ENCODE measurements at places on chromosomes 7 and 10.

GRCh38 chr7:20064974-20065862, 152.0 kb downstream of the MACC1 start:
- DNase-seq: no peak

DNA sequence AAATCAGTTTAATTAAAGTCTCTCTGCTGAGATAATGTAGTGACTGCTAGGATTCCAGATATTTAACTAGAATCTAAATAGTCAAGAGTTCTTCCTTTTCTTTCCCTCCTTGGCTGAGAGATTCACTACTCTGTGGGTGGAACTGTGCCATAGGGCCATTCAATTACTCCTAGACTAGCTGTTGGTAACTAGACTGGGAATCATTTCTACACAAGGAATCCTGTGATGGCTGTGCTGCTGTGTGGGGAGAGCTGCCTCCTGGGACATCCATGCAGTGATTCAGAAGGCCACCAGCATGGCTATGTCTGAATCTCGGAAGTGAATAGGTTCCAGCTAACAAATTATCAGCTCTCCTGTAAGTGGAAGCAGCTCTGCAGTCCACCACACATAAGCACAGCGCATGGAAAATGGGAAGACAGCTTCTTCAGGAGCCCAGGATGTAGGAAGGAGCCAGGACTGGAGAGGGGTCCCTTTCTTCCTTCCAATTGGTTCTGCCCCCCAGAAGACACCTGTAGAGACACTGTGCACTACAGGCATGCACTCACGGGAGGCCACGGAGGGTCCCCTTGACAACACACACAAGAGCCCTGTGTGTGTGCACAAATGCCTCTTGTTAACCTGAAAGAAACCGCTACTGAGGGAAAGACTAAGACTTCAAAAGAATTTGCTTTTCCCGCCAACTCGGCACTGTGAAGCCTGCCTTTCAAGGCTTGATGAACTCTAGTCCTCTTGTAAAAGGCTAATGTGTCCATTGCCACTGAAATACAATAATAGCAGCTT, 66.5 kb downstream of the SCRN1 start:
- DNase-seq: no peak

DNA sequence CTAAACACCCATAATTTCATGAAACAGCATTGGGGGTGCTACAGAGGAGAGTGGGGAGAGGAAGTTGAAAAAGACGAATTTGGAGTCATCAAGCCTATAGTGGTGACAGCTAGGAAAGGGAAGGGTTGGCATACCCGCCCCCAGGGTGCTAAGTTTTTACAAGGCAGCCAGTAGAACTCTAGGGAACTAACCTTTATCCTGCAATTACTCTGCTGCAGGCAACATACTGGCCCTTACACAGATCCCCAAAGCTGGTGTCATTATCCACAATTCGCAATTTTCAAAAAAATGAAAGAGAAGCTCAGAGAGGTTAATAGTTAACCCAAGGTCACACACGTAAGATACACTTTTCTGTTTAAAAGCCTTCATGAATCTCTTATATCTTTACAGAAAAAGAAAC, 14.2 kb upstream of the SLC35B4 start:
- DNase-seq: no peak

DNA sequence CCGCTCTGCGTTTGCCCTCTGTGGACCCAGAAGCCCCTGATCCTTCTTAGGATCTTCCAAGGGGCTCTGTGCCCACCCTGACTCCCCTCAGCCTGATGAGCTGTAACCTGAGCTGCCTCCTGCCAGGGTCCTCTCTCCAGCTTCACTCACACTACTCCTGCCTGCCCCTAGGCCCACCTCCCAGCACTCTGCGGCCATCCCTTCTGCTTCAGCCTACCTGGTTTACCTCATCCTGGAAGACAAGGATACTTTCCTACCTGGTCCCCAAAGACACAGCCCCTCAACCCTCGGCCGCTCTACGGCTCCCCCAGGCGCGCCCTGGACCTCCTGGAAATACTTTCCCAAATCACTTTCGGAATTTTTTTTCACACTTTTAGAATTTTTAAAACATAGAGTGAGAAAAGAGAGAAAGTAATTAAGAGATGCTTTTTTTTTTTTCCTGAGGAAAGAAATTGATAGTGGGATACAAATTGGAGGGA, 6.4 kb upstream of the ZNF862 start:
- no peak for DNase-seq

- no peak for DNase-seq
Measured at GRCh38 chr7:135512135-135512887, 2.4 kb upstream of the CNOT4 start.

GRCh38 chr10:124554085-124554858, 92.6 kb downstream of the LHPP start:
- DNase-seq: no peak

DNA sequence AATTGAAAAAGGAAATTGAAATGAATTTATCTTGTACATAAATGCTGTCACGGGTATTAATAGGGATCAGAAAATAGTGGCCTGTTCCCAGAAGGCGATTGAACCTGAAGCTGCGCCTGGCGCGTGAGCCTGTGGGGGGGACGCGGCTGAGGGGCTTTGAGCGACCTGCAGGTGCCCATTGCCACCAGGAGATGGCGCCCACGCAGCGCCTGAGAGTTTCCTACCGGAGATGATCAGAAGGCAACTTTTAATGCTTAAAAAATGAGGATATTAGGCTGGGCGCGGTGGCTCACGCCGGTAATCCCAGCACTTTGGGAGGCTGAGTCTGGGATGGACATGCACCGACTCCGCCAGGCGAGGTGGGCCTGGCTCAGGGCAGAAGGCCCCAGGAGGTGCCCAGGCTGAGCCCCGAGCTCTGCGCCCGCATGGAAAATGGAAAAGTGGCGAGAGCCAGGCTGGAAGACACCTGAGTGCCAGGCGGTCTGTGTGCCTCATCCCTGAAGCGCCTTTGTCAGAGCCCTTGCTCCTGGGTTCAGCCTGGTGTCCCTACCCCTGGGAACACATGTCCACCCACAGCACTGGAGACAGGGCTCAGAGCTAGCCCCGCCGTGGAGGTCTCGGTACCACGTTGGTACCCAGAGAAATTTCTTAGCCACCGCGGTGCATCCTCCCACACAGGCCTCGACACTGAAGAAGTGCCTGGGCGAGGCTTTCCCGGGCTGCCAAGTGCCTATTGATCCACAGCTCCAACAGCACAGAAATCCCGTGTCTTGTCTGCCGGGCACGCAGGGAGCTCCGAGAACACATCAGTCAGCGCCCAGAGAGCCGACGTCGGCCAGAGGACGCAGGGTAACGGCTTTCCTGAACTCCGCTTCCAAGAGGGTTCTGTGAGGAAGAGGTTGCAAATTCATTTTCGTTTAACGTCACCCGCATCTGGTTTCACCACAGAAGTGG, 117.4 kb downstream of the INPP5A start:
- no peak for DNase-seq

DNA sequence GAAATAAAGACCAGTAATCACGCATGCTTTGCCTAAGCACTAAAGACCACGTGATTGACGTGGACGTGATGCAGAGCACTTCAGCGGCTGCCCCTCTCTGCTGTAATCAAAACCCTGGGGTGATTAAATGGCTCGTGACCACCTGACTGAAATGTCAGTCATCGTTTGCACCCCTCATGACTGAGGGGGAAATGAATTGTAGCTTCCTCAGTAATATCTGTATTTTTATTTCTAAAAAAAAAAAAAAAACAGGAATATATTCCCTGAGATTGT, 148.1 kb upstream of the RSU1 start:
- DNase-seq: no peak

DNA sequence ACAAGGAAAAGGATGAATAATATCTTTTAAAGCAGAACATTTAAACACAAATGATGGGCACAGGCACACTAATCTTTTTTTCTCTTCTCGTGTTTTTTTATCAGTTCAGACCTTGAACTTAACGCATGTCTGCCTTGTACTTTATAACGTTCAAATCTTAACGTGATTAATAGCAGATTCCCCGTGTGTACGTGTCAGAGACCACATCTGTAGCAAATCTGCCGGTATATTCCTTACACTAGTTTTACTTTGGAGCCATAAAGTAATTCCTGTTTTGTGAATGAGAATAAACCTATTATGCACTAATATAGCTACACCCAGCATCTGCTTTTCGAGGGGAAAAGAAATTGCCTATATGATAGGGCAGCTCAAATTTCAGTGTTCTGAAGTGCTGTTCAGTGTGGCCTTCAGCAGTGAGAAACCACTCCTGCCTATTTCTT, 166.0 kb upstream of the TCF7L2 start:
- no peak for DNase-seq

GRCh38 chr7:156673454-156673853, 32.9 kb downstream of the RNF32 start:
- no peak for DNase-seq

DNA sequence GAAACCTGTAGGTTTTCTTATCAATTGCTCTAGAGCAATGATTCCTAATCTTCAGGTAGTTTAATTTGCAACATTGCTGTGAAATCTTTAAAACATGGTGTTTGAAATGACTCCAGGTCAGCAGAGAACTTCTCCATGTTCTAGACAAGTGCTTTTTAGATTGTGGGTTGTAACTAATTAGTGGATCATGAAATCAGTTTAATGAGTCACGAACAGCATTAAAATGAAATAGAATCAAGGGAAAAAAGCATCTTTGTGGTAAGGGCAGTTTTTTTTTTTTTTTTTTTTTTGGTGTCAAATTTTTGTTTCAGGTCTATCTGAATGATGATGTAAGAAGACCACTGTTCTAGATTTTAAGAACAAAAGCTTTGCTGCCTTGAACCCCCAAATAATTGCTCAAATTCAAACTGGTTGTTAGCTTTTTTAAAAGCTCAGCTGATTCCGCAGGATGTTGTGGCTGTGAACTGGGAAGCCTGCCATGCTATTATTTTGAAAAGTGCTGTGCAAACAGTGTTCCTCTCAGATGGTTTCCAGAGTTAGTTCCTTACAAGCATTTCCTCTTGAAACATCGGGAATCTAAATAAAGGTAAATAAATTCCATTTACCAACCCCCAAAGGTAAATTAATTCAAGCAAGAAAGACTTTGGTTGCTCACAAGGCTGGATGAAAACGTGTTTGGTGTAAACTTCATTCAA, 13.1 kb upstream of the PDK4 start:
- DNase-seq: no peak

- no peak for DNase-seq
Measured at GRCh38 chr7:31100871-31101270, 48.8 kb downstream of the ADCYAP1R1 start.

- no peak for DNase-seq
Measured at GRCh38 chr10:7255517-7255916, 155.3 kb downstream of the SFMBT2 start.

GRCh38 chr7:127114742-127115265, 137.9 kb downstream of the GRM8 start:
- no peak for DNase-seq

DNA sequence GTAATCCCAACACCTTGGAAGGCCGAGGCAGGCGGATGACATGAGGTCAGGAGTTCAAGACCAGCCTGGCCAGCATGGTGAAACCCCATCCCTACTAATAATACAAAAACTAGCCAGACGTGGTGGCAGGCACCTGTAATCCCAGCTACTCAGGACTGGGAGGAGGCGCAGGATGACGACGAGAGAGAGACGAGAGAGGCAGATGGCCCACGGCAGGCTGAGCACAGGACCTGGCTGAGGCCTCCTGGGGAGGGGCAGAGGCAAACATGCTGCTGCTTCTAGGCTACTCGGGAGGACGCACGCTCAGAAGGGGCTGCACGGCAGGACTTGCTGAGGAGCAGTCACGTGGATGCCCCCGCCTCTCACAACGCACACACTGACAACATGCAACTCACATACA, 22.4 kb downstream of the DIP2C start:
- no peak for DNase-seq

DNA sequence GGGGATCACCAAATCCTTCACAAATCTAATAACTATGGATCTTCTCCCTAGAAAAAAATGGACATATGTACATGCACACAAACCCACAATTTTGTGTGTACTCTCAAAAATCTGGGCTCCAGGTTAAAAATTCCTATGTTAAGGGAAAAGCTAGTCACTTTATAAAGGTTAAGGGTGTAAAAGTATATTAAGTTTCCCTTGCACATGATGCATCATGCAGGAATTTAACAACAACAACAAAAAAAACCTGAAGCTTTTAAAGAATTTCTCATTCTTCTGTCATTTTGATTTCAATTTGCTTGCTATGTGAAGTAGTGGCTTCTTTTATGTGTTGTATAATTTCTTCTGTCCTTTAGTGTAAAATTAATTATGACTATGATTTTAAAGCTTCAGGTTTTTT, 123.7 kb downstream of the CNOT4 start:
- DNase-seq: no peak

- peak; percentile 33 for DNase-seq
Measured at GRCh38 chr10:114304571-114305421, 65.7 kb downstream of the VWA2 start.

- peak; percentile 14 for DNase-seq
Measured at GRCh38 chr10:91103384-91104192, 116.9 kb upstream of the PCGF5 start.

DNA sequence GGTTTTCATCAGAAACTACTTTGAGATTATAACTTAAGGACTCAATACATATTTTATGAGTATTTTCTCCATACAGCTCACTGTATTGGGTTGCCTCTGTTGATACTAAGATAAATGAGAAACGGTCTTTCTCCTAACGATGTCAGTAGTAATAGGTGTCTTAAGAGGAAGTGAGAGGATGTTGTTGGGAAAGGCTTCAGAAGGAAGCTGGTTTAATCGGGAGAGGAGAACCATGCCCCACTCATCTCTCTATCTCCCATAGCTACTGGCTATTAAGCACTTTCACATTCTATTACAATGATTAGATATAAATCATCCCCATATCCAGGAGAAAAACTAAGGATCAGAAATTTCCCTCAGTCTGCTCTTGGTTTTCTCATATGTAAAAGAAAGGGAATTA, 2.0 kb downstream of the CLEC5A start:
- no peak for DNase-seq

- peak; percentile 94 for DNase-seq
Measured at GRCh38 chr10:73874267-73875138, at the start of gene CAMK2G. Gene CAMK2G (minus strand): TSS chr10:73874555. CDS start chr10:73874461, 94 bp downstream.

- no peak for DNase-seq
Measured at GRCh38 chr10:19816411-19817230, at the start of gene PLXDC2. Gene PLXDC2 (plus strand): TSS chr10:19816432.

Data from T-helper 2 cell (primary cell).